ENCODE measurements at places on chromosomes 11 and 22.

- no peak for DNase-seq
Measured at GRCh38 chr11:104175769-104176168, 11.8 kb upstream of the PDGFD start.

- no peak for DNase-seq
Measured at GRCh38 chr11:87840786-87841185, 334.5 kb downstream of the RAB38 start.

DNA sequence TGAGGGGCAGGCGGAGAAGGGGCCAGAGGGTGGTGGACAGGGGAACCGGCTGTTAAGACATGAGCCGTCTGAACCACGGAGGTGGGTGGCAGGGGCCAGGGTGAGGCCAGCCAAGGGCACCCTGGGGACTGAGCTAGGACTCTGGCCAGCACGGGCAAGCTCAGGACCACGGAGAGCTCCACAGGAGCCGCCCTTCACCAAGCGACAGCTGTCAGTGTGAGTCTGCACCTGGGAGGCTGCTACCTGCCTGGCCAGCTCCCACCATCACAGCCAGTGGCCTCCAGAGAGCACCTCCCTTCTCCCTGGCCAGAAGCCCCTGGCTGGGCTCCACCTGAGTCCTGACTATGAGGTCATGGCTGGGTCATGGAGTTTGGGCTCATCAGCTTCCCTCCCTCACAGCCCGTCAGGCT lies 21.6 kb downstream of the MGAT3 start:
- DNase-seq, result peak; percentile 7

DNA sequence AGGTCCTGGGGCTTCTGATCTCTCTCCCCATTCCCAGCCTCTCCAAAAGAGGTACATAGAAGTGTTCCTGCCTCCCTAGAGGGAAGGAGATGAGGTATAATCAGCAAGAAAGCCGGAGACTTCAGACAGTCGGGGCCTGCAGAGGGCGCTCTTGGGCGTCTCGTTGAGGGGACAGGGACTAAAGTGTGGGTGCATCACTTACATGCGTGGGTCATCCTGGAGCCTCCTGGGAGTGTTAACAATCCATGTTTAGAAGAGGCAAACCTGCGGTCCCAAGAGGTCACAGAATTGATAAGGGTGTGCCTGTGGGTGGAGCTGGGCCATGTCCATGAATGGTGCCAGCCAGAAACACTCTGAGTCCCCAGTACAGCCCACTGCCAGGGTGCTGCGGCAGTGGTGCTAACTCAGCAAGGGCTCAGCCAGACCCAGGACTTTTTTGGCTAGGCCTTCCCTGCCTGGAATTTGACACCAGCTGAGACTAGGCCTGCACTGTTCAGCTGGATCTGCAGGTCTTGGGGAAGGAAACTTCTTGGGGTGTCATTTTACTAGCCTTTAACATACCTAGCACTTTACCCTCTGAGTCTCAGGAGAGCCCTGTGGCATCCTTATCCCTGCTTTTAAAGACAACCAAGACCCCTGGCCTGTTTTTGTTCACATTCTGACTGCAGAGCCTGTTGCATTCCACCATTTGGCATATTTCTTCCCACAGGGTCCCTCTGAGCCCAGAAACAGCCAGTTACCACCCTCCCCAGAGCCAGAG lies 5.5 kb downstream of the YDJC start:
- DNase-seq, result peak; percentile 50

DNA sequence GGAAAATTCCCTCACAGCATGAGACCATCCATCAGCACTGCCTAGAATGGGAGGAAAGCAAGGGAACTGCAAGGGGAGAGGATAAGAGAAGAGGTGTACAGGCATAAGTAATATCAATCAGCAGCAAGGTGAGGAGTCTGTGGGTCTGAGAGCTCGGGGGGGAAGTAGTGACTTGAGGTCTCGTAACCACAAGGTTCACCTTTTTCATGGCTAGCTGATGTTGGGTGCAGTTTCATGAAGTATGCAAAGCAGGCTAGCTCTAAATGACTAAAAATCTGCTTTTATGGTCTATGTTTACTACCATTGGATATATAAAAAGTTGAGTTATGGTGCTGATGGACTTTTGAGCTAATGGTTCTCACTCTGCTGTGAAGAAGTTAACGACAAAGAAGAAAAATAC lies 35.8 kb downstream of the OR4C6 start:
- no peak for DNase-seq

DNA sequence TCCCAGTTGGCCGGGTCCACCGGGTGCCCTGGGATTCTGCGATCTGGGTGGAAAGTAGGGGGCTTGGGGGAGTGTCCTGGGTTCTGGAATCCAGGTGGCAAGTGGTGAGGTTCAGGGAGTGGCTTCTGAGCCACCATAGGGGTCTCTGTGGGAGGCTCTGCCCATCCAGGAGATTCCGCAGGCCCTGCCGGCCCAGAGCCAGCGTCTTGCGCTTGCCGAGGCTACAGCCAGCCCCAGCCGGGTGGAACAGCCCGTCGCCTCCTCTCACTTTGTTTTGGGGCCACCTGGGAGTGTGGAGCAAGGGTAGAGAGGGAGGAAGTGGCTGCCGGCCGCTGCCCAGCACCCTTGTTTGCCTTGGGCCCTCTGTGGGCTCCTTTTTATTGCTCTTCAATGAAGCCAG lies 60.6 kb upstream of the PPP6R3 start:
- no peak for DNase-seq

- no peak for DNase-seq
Measured at GRCh38 chr11:390175-390574, 3.8 kb upstream of the PKP3 start.

DNA sequence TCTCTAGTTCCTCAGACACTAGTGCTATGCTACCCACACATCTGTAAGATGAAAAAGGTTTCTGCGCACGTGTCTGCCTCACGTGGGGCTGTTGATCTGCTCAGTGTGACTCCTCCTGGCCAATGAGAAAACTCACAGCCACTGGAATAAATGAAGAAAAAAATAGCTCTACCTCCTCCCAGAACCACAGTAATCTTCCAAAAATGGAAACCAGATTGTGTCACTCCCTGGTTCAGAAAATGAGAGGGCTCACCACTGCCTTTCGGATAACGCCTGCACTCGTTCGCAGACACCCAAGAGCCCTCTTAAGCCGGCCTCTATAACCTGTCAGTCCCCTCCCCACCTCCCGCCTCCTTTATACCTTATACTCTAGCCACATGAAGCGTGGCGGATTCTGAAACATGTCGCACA lies 5.1 kb downstream of the APBB1 start:
- DNase-seq, result peak; percentile 54

- no peak for DNase-seq
Measured at GRCh38 chr11:104118105-104118744, 45.7 kb downstream of the PDGFD start.

DNA sequence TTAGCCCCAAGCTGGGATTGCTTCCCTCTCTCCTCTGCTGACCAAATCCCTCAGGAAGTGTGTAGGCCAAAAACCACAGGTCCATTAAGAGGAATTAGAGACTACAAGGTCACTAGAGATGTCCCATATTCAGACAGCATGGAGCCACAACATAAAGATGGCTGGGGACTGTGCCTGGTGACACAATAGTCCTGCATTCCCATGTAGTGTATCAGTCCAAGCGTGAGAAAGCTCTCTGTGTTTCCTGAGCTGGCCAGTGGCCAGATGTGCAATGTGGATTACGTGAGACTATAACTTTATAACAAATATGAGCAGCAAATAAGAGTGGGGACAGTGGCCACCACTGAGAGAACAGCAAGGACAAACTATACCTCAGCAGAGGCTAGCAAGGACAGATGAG lies 7.6 kb upstream of the MS4A10 start:
- DNase-seq, result no peak

DNA sequence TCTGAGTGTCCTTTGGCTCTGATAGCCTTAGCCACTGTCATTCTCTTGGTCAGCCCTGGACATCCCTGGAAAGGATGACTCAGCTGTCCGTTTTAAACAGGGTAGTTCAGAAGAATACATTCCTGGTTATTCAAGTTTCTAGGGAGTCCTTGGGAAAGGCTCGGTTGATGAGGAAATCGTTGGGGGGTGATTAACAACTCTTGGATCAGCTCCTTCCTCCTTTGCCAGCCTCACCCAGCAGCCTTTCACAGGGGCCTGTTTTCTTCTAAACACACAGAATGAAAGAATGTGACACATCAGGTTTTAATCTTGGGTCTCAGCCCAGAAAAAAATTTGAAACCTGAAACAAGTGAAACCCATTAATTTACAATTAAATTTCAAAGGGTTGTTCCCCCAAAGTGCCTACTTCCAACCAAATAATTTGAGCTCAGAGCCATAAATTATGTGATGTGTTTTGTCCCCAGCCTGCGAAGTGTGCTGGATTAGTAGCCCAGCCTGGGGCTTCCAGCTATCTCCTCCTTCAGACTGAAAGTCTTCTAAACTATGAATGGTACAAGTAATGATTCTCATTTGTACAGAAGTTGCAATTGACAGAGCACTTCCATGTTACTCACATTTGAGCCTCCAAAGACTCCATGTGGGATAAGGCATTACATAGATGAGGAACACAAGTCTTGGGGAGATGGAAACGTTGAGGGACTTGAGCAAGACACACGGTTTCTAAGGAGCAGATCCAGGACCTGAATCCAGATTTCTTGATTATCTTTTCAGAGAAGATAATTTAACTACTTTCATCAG lies 19.3 kb upstream of the MRGPRX2 start:
- no peak for DNase-seq

Measured in activated CD4-positive, alpha-beta T cell treated with anti-CD3 and anti-CD28 coated beads, Interleukin-10, Interleukin-2, amounts not matched to agents 100 ng/mL and 50 ng/mL, durations not matched to agents 16 hours and 8 hours (primary cell).